MV-4-11 (cell line): ENCODE measurements at places on chromosomes 2 and 18.
A peak's percentile ranks its signal among the peaks of the same experiment; 100 is the strongest.

DNA sequence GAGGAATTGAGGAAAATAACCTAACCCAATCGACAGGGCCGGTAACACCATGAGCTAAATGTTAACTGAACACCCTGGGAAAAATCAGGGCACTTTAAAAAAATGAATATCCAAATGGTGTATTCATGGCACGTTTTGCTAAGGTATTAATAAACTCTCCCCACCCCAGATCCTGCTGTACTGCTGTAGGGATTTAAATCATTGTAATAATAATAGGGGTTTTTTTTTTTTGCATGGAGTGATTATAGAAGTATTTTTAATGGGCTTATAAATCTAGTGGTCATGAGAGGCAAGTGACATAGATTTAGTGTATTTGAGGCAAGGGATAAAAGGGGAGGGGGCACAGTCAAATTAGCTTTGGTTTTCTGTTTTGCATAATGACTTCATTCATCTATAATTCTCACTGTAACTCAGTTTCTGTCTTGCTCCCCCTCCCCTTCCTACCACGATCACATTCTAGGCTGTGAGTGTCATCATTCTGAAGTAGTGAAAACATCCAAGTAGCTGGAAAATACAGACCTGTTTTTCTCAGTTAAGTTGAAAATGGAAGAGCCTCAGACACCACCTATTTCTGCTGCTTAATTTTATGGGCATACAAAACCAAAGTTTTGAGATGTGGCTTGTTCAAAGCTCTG, 18.2 kb upstream of the MGAT5 start:
- no peak for DNase-seq

- DNase-seq, result no peak
Measured at GRCh38 chr2:238974081-238974480, 126.2 kb downstream of the TWIST2 start.

DNA sequence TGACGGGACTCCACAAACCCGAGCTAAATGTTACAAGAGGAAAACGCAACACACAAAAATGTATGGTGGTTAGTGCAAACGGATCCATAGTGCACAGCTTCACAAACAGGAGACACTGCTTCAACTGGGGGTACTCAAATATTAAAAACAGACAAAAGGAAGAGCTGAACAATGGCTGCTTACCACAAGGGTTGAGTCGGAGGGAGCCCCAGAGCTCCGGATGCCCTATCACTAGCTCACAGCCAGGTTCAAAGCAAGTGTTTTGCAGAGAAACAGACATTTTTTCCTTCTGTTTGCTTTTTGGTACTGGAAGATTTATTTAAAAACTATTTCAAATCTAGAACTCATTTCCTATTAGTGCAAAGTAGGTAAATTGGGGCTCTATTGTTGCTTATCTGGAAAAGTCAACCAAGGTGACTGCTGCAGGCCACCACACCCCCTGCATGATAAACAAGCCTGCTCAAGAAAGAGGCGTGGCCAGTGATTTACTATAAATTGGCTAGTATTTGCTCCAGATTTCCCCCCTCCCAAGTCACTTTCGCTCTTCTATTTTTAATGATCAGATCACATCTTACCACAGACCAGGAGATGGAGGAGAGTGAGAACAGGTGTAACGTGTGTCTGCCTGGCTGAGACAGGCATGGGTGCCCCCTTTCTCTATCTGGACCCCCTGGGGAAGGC, 46.5 kb downstream of the ZAP70 start:
- DNase-seq, result no peak

- DNase-seq, result no peak
Measured at GRCh38 chr2:105042189-105042588, 4.3 kb downstream of the MRPS9 start.

GRCh38 chr18:54405290-54405689, 47.6 kb downstream of the C18orf54 start:
- no peak for DNase-seq

GRCh38 chr18:44651478-44651877, 29.2 kb upstream of the SETBP1 start:
- no peak for DNase-seq

DNA sequence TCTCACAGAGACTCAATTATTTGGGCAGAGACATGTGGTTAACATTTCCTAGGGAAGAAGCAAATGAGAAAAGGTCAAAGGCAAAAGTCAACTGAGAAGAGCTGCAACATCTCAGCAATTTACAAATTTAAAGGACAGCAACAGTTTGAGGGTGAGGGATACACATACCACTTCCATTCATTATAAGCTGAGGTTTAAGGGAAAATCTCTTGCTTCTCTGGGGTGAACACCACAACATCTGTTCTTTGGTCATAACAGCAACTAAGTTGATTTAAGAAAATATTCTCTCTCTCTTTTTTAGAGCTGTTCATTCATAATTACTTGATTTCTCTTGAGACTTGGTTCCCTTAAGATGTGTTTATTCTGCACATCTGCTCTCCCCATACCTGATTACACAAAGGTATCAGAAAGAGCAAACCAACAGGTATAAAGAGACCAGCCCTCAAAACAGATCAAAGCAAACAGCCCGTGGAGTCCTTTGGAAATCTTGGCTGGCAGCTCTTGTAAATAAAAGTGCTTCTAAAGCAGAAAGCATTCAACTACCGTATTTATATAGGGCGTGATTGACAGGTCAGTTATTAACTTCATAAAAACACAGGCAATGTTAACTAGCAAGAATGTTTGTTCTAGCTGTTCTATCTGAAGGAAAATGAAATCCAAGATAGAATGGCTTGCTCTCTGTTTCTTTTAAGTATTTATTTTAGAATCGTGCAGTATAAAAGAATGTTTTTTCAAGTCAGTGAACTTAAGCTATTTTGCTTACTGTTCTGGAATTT, 132.8 kb downstream of the THADA start:
- no peak for DNase-seq

DNA sequence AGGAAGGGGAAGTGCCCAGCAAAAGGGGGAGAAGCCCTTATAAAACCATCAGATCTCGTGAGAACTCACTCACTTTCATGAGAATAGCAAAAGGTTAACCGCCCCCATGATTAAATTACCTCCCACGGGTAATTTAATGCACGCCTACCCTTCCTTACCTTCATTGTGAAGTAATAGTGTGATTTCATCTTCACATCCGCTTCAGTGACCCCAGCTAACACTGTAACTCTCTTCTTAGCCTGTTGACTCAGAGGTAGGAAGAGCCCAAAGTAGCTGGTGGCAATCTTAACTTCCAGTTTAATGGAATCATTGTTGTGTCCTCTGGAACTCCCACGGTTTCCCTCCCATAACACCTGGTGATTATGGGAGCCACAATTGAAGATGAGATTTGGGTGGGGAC, 120.5 kb downstream of the GULP1 start:
- no peak for DNase-seq

DNA sequence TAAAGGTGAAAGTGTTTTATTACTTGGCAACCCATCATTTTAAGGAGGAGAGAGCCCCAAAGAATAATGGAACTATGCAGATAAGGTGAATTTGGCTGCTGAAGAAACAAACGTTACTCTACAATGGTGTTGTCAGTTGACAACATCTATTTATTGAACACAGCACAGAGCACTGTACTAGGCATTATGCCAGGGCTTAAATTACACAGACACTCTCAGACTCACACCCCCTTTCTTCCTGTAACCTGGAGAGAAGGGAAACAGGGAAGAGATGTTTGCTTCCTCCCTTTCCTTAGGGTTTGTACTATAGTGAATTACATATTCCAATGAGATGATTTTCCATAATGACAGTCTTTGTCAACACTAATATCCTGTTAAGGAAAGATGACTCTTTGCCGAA, 94.0 kb upstream of the ATP5MC3 start:
- DNase-seq, result no peak

DNA sequence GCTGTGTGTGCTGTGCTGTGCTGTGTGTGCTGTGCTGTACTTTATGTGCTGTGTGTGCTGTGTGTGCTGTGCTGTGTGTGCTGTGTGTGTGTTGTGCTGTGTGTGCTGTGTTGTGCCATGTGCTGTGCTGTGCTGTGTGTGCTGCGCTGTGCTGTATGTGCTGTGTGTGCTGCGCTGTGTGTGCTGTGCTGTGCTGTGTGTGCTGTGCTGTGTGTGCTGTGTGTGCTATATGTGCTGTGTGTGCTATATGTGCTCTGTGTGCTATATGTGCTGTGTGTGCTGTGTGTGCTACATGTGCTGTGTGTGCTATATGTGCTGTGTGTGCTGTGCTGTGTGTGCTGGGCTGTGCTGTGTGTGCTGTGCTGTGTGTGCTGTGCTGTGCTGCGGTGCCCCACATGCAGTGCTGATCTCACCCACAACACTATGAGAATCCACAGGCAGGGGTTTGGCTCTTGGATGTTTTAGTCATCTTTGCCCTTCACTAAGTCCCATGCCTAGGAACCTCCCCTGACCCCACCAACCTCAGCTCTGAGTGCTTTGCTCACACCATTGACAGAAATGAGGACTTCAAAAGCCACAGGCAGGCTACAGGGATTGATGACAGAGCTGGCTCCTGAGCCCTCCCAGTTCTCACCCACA, 30.5 kb upstream of the MAL start:
- DNase-seq, result no peak

- no peak for DNase-seq
Measured at GRCh38 chr2:143575340-143575739, 446.1 kb downstream of the ARHGAP15 start.

DNA sequence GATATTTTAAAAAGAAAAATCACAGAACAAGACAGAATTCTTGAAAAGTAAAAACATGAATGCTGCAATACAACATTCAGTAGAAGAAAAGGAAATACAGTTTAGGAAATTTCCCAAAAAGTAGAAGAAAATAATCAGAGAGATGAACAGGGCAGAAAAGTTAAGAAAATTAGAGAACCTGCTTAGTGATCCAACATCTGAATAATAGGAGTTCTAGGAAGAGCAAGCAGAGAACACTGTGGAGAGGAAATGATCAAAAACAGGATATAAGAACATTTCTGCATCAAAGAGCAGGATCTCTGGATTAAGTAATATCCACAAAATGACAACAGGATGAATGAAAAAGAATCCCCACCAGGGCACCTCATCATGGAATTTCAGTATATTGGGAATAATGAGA, 8.8 kb upstream of the FHOD3 start:
- no peak for DNase-seq

DNA sequence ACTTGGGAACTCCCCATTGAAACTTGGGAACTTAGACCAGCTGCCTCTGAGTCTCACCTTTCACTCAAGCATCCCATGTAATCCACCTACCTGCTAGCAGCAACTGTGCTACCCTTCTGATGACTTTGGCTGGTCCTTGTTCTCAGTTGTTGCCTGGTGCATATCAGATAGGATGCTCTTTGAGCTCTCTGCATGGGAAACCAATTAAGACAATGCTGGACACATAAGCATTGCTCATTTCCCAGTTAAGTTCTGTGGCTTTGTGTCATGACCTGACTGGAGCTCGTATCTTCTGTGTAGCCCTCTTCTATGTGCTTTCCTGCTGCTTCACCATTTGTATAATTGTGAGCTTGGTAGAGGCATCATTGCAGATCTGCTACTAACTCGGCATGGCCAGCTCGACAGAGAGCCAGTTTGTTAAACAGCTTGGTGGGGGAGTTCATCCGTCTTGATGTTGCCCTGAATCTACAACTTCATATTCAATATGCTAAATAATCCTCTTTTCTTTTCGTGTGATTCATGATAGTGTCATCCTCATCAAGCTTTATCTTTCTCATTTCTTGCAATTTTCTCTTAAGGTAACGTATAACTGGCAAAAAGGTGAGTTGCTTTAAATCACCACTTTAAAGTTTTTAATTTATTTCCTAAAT, 447.5 kb upstream of the SLC14A2 start:
- no peak for DNase-seq

- DNase-seq, result no peak
Measured at GRCh38 chr2:193303464-193303863, 1108.7 kb upstream of the TMEFF2 start.

GRCh38 chr2:201754717-201755415, 25.9 kb downstream of the ALS2 start:
- DNase-seq, result no peak

GRCh38 chr18:22285361-22286140, 116.2 kb downstream of the GATA6 start:
- DNase-seq, result peak; percentile 44

DNA sequence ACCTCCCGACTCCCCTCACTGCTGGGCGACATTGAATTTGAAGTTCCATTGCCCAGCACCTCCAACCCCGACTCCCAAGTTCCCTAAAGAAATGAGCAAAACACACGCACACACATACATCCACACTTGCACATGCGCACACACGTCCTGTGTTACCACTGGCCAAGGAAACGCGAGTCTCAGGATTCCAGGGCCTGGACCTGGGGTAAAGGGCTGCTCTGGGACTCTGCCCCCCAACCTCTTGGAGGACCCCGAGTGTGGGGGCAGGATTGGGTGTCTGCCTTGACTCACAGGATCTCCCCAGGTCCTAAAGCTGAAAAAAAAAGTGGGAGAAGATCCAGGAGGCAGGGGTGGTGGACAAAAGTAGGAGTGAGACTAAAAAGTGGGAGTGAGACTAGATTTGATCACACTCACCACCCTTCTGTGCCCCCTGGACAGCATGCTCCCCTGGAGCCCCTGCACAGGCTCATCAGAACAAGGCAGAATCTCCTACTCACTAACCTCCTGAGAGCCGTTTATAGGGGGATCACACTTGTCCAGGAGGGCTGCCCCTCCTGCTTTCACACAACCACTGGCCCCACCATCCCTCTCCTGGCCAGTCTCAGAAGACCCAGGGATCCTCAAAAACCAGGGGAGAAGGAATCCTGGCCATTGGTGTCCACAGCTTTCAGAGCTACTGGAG, 202.2 kb downstream of the TNS1 start:
- DNase-seq, result no peak

GRCh38 chr2:8522687-8523086, 159.2 kb upstream of the ID2 start:
- DNase-seq, result no peak

- no peak for DNase-seq
Measured at GRCh38 chr2:38600242-38600891, 2.4 kb downstream of the HNRNPLL start.

- DNase-seq, result no peak
Measured at GRCh38 chr2:85983766-85984165, 95.0 kb upstream of the ST3GAL5 start.

GRCh38 chr2:139478165-139478914, 698.1 kb upstream of the NXPH2 start:
- no peak for DNase-seq

DNA sequence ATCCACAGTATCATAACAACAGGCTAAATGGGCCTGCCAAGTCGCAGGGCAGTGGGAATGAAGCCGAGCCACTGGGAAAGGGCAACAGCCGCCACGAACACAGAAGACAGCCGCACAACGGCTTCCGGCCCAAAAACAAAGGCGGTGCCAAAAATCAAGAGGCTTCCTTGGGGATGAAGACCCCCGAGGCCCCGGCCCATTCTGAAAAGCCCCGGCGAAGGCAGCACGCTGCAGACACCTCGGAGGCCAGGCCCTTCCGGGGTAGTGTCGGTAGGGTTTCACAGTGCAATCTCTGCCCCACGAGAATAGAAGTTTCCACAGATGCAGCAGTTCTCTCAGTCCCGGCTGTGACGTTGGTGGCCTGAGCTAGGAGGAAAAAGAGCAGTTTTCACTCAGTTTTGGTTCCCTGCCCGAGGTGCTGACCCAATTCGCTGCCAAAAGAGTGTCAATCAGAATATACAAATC, 32.2 kb downstream of the KCTD18 start:
- no peak for DNase-seq
